NCI-H2171 treated with DMSO at 0.1 percent for 48 hours (cell line): ENCODE measurements at places on chromosomes 3 and 15.

DNA sequence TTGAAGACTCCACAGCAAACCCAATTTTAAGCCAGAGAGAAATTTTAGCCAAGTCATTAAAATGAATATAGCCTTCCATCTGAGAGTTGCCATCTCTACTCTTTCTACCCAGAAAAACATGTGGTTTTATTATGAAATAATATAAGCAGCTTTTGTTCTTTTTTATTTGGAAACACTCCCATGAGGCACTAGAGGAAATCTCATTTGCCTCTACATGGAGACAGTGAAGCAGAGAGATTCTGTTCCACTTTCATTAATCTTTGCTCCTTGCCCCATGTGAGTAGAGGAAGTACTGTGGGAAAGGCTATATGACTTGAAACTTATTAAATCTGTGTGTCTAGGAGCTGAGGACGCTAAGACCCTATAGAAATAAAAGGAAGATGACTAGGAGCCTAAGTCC lies 111.1 kb downstream of the P3H2 start:
- no peak for DNase-seq

DNA sequence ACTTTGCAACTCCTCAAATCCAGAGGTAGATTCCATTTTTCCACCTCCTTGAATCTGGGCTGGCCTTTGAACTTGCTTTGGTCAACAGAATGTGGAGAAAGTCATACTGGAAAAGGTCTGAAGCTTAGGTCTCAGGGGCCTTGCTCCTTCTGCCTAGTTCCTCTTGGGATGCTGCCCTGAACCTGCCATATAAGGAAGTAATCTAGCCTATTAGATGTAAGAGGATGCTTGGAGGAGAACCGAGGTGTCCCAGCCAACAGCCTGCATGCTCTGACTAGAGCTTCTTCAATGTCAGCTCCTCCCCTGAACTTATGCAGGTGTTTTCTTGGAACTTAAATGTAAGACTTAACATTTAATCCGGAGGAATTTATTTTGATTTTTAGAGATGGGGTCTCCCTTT lies 2.0 kb upstream of the TMED3 start:
- peak; percentile 69 for DNase-seq

- DNase-seq = peak; percentile 11
Measured at GRCh38 chr15:75666823-75667501, 19.2 kb downstream of the SNX33 start.

DNA sequence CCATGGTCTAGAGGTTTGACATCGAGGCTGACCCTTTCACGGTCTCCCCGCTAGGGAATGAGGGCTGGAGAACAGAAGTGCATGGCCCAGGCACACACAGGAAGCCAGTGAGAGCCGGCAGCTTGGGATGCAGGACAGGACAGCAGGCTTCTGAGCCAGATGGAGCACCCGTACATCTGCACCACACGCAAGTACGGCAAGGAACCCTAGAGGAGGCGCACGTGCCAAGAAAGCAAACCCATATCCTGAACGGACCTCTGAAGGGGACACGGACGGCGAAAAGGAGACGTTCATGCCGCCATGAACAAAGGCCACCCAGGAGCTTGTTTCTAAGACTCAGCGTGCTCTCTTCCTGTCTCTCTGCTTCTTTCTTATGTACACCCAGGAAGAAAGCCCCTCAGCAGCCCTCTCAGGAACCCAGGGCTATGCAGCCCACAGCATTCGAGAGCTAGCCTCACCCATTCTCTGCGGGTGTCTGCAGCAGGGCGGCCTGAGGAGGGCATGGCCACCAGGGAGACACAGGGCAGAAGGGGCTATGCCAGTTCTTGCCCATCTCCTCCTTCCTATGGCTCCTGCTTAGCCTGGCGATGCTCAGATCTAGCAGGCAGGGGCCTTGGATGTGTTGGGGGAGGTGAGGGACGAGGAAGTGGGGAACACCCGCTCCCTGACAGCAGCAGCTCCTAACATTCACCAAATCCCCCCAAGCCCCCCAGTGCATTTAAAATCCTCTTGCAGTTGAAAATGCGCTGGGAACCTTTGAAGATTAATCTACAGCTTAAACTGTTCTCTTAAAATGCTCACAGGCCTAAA lies 81.3 kb downstream of the PCSK6 start:
- no peak for DNase-seq

DNA sequence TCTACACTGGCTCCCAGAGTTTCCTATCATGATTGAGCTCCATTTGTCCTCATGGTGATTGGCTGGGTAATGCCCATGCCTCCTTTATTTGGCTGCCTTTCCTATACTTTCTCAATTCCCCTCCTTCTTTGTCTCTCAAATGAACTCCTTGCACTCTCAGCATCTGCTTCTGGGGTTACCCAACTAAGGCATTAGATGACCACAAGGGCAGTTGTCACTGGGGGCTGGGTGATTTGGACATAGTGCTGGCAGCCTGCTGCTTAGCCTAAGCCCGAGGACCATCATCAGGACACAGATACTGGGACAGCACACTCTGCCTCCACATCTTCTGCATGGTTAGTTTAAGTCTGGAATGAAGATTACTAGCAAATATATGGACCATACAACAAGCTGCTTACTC lies 49.2 kb upstream of the LRRFIP2 start:
- no peak for DNase-seq

GRCh38 chr3:152790651-152791387 lies 44.1 kb upstream of the P2RY1 start:
- DNase-seq = no peak

- DNase-seq = no peak
Measured at GRCh38 chr3:157051055-157051454, 108.9 kb downstream of the CCNL1 start.

- no peak for DNase-seq
Measured at GRCh38 chr15:76150513-76150912, 90.7 kb downstream of the TMEM266 start.

DNA sequence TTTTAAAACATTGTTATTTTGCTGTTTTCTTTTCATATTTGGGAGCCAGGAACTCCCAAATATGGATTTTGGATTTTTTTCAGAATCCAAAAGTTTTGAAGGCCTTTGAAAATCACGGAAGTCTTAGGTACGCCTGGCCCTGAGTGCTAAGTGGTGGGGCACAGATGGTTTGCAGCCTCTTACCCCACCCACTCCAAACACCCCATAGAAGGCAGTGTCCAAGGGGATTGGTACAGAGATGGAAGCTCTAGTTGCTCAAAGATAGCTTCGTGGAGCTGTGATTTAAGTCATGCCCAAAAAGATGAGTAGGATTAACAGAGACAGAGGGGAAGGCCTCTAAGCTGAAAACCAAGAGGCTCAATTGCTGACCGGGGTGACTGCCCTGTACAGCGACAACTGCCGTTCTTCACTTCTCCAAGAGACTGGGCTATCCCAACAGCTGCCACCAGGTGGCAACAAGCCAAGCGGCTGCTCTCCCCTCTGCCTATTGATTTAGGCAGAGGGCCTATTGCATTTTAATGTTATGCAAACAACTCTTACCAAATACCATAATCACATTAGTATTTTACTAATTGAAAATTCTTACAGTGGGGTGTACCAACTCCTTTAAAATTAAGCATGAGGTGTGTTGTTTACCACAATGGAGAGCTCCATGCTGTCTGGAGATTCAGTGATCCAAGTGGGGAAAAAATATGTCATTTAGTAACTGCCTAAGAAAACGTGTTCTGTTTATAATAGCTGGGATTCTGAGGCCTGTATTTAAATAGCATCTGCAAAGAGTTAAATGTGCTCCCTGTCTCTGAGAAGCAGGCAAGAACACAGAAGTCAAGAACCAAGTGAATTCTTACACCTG lies 64.0 kb upstream of the C15orf61 start:
- DNase-seq = peak; percentile 76

- DNase-seq = no peak
Measured at GRCh38 chr3:182697345-182697919, 95.9 kb upstream of the ATP11B start.

- DNase-seq = no peak
Measured at GRCh38 chr15:50067254-50067653, 51.8 kb downstream of the ATP8B4 start.

DNA sequence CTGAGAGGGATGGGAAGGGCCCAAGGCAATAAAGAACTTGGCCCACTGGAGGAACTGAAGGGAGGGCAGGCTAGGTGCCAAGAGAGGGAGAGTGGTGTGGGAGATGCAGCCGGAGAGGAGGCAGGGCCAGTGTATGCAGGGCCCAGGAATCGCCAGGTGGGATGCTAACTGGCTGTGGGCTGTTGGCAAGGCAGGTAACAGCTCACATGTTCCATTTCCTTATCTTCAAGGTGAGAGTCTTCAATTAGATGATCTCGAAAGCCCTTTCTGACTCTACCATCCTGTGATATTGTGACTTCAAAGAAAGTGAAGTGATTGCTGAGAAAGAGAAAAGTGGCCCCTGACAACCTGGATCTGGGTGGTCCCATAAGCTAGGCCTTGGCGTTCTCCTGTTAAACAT lies 49.0 kb downstream of the CASR start:
- no peak for DNase-seq

- peak; percentile 76 for DNase-seq
Measured at GRCh38 chr3:102536456-102536855, 101.6 kb downstream of the ZPLD1 start.

DNA sequence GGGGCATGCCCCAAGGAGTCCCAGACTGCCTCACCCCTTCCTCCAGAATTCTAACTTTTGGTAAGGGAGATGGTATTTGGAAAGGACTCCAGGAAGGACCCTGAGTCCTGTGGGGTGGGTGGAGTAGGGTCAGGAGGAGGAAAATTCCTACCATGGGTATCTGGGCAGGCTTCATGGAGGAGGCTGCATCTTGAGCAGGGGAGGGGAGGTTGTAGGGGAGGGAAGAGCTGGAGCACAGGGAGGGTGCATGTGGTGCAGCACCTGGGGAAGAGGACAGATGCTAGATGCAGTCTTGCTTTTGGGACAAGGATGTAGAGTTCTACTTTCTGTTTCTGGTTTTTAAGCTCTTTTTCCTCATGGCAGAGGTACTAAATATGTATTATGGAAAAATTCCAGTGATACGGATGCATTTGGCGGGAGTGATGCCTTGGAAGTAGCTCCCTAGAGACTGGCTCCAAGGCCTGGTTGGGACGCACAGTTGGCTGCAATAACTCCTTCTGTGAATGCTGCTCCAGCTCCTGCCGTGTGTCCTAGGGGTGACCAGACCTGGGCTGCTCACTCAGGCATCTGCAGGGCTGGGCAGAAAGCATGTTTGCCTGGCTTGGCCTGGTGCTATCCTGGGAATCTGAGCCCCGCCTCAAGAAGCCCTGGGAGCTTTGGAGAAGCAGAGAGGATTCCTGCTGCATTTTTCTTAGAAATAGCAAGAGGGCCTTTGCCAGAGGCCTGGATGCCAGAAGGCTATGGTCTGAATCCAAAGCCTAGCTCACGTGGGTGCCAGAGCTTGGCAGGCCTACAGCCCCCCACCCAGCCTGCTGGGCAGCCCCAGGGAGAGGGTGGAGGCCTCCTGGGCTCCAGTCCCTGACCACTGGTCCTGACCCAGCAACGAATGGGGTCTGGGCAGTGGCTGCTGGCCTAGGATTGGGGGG lies 10.1 kb downstream of the SEMA3F start:
- DNase-seq = no peak

GRCh38 chr15:85614059-85614458 lies 180.7 kb downstream of the KLHL25 start:
- no peak for DNase-seq

- no peak for DNase-seq
Measured at GRCh38 chr3:106510206-106510605, 641.4 kb upstream of the CBLB start.

DNA sequence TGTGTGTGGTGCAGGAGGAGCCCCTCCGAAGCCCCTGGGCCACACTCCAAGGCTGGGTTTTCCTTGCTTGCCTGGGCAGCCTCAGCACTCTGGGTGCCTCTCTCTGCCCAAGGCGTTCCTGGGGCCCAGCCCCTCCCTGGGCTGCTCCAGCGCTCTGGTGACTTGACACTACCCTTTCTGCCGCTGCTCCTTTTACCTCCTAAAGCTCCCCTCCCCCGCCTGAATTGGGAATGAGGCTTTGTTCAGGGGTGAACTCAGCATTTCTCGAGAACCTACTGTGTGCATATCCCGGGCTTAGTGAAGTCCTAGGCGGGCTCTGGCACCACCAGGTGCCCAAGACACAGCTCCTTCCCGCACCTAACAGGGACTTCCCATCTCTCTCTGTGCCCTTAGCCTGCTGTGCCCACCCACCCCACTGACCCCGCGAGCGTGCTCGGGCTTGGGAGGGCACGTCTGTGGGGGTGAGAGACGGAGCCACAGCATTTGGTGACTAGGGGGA lies 1.2 kb upstream of the BAHD1 start:
- DNase-seq = peak; percentile 46
